Neural crest cell (in vitro differentiated cells): ENCODE measurements at places on chromosomes 2 and 18.

DNA sequence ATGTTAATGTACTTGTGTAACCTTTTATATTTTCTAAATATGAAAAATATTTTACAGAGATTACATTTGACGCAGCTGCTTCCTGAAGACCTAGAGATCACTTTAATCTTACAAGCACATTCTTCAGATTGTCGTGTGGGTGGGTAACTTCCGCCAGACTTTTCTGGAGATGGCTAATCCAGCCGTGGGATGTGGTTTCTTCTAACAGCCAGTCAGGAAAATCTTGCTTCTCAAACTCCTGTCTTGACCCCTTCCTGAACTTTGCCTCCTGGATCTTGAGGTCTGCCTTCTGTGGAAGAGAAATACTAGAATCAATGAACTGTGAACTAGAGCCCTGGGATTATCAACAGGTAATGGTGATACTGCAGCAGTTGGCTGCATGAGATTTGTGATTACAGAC lies 401.6 kb upstream of the TNP1 start:
- no peak for DNase-seq

DNA sequence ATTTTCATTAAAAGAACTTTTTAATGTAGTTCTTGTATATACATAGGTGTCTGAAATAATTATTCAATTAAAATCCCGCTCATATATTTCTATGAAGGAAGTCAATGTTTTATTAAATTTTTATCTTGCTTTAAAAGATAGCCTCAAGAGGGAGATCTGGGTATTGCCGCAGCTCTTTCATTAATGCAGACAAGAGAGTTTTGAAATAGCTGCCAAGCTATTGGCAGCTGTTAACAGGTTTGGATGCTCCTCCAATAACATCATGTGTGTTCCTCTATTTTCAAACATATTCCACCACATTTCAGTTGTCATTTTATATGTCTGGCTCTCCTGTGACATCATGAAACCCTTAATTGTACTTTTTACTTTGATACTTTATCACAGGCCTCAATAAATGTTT lies 12.9 kb upstream of the NT5C1B start:
- no peak for DNase-seq

GRCh38 chr18:12531749-12532148 lies 124.0 kb downstream of the PRELID3A start:
- DNase-seq: no peak

DNA sequence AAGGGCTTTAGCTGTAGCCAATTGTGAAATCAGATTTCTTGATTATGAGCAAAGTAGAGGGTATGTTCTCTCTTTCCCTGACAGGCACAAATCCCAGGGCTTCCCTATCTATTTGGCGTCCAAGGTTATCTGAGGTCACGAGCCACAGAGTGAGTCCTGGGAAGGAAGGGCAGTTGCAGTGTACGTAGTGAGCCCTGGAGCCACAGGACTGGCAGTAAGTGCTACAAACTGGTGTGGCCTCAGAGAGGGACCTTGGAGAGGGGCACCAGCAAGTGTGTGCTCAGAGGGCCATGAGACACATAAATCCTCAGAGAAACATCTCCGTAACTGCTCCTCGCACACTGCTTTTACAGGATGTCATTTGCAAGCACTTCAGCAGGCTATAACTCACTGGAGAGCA lies 115.5 kb upstream of the SH3BP4 start:
- no peak for DNase-seq

GRCh38 chr2:3539836-3540235 lies 18.3 kb downstream of the RNASEH1 start:
- DNase-seq: no peak

DNA sequence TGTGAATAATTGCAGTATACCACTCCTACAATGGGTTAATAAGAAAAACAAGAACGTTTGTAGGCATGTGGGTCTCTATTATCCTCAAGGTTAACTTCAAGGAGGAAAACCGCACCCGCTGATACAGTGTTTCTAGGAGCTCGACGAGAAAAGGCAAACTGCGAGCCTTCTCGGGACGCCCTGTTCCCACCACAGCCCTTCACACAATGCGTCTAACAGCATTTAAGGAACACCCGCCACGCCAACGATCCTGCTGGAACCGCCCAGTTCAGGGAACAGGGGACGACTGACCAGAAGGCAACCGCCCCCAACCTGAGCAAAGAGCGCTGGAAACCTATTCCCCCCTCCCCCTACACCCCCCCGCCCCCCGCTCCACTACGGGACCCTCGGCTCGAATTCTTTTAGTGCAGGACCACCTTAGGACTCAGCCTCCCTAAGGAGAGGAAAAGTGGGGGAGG lies 710 bp upstream of the TMSB10 start:
- peak; percentile 40 for DNase-seq

DNA sequence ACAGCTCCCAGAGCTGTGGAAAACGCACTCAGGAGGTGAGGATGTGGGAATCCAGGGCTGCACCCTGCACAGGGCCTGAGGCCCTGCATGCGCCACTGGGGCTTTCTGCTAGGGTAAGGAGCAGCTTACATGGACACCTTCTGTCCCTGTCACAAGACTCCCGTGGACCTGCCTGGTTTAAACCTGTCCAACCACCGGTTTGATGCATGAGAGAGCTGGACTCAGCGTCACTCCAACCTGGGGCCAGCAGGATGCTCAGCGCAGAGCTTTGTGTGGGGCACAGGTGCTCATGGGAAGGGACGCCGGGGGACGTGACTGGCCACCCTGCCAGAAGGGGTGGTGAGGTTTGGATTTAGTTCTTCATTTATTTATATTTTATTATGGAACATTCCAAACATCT lies 24.2 kb downstream of the SNORC start:
- DNase-seq: no peak

DNA sequence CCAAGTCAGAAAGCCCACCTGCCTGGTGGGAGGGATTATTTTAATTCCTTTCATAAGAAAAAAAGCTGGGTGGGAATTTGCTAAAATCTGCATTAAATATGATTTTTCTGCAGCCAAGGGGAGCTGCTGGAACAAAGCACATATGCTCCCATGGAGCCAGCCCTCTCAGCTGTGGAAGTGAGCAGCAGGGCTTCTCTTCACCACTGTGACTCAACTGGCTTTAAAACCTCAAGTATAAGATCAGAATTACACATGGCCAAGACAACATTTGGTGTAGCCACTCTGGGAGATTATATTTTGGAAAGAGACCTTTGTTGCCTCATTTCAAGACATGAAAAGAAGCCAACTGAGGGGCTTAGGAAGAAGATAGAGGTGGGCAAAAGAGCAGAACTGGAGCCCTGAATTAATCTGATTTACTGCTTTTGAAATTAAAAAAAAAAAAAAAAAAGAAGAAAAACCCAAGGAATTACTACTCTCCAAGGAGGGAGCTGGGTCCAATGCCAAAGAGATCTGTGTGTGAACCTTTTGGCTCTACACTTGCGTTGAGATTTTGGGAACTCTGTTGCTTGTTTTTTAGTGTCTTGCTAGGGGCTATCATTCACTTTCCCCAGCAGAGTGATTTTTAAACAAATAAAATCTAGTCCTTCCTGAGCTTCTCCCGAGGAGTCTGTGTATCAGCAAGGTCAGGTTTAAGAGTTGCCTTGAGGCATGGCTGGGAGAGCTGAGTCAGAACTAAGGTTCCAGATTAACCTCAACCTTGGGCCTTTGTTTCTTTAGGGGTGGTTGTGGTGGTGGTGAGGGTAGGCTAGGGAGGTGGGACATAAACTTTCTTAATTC lies 6.0 kb downstream of the LHCGR start:
- DNase-seq: no peak

DNA sequence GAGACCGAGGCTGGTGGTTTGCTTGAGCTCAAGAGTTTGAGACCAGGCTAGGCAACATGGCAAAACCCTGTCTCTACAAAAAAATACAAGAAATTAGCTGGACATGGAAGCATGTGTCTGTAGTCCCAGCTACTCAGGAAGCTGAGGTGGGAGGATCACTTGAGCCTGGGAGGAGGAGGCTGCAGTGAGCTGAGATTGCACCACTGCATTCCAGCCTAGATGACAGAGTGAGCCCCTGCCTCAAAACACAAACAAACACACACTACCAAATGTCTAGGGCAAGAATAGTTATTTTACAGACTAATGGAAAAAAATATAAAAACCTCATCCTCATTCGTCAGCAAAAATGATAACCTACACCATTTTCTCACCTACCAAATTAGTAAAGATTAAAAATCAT lies 15.3 kb downstream of the BUB1 start:
- no peak for DNase-seq

DNA sequence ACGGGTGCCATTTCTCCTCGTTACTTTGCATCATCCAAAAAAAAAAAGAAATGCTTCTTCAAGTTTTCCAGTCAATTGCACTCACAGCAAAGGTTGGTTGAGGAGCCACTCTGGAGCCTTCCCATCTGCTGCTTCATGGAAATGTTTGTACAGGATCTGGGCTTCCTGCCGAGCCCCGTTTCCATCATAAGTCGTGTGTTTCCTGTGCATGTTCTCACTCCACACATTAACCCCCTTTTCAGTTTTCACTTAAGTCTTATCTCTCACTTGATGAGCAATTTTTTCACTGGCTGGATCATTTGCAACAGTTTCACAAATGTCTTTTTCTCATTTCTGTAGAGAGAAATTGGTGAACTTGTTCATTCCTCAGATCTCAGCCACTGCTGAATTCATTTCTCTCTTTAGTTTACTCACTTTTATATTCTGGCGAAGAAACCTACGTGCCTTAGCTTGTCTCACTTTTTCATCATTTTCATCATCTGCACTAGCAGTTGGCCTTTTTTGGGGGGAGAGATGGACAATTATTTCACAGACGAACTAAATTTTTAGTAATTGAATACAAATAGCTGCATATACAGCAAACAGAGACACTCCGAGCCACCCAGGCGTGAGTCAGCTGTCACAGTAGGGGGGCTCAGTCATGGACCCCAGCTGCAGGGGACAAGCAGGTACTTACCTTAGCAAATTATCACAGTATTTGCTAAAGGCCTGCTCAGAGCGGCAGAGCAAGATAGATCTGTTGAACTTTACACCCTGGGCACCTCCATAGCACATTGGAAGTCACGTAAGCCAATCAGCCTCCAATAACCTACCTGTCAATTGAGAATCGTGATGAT lies 750.8 kb upstream of the ID2 start:
- DNase-seq: no peak

GRCh38 chr2:46302005-46302695 lies 4.9 kb downstream of the EPAS1 start:
- no peak for DNase-seq

DNA sequence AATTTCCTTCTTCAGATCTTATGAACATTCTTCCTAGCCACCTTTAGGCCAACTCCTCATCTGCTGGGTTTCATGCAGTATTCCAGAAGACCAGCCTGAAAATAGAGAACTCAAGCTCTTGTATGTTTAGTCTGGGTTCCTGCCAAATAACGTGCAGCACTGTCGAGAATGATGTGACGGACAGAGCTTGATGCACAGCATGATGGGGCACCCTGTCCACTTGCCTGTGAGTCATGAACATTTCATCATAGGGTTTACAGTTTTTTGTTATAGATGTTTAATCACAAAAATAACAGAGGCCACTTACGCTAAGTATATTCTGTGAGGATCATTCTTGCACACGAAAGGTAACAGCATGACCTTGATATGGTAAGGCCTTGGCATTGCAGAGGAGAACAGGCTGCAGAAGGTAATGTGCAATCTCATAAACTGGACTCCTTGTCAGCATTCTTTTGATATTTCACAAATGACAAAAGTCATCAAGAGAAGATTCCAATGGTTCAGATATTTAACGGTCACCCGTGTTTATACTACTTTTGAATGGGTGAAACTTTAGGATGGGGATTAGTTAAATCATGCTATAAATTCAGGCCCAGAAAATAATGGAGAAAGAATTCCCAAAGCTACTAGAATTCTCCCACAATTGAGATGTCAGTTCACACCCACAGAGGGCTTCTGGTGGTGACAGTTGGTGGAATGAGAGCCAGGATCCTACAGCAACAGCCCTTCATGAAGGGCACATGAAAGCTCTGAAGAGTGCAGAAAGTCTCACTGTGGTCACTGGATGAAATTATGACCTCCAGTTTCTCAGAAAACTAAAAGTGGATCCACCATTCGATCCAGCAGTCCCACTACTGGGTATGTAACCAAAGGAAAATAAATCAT lies 396.1 kb upstream of the RAB12 start:
- DNase-seq: no peak

- no peak for DNase-seq
Measured at GRCh38 chr2:111708476-111709180, 175.4 kb downstream of the ANAPC1 start.

GRCh38 chr2:18976168-18976961 lies 382.1 kb downstream of the OSR1 start:
- DNase-seq: no peak

DNA sequence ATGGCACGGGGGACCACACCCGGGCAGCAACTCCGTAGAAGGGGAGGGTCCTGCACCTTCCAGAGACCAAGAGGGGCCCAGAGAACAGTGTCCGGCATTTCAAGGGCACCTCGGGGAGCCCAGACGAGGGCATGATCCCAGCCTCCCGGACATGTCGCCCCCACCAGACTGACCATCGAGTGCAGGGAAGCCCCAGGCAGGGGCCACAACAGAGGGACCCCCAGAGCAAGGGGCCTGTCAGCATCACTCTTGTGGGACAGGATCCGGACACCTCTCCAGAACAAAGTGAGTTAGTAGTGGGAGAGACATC lies 50.4 kb upstream of the CTDP1 start:
- DNase-seq: no peak

GRCh38 chr2:239729681-239730566 lies 295.2 kb downstream of the NDUFA10 start:
- DNase-seq: no peak

DNA sequence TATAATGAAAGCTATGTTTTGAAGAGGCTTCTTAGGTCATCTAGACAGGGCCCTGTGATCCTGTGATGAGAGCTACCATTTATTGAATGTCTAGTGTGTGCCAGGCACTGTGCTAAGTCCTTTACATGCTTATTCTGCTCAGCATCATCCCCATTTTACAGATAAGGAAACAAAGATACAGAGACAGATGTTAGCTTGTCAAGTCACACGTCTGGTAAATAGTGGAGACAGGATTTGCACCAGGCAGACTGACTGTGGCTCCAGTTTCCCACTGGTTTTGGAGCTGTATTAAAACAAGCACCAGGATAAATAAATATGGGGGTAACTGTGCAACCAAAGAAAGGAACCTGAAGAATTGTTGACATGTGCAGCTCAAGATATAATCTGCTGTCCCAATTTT lies 19.2 kb upstream of the EML6 start:
- no peak for DNase-seq

GRCh38 chr2:19900931-19901441 lies 797 bp downstream of the TTC32 start:
- DNase-seq: no peak

- no peak for DNase-seq
Measured at GRCh38 chr18:55753643-55754263, 165.8 kb upstream of the TCF4 start.

GRCh38 chr2:239273280-239274234 lies 127.3 kb downstream of the HDAC4 start:
- no peak for DNase-seq
